ENCODE measurements at places on chromosomes 12 and 14.
A peak's percentile ranks its signal among the peaks of the same experiment; 100 is the strongest.

DNA sequence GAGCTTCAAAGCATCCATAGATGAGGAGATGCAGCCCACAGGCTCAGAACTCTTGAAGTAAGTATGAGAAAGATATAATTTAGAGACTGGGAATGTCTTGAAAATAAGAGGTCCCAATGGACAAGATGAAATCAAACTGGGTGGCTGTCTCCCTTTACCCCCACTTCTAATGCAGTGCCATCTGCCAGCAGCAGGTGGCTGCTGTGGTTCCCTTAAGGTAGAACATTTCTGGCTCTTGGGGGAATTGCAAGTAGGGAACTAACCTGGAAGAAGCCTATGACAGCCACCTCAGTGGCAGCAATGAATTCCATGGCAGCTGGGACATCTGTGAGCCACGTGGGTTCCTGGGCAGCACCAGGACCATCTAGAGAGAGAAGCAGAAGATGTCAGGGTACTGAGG is 648 bp downstream of the ERP27 start:
- no peak for DNase-seq

DNA sequence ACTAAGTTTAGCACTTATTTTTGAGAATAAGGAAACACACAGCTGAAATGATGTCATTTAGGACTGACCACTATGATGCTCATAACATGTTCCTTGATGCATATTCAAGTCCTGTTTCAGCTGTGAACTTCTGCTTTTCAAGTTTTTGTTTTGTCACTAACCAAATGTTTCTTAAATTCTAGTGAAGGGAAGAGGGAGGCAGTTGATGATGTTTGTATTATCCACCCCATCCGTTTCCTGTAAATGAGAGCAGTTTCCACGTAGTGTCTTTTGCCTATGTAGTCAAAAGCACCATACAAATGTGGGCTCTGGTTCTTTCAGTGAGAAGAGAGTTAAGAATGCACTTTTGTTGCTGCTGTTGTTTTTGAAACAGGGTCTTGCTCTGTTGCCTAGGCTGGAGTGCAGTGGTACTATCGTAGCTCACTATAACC is 491.8 kb downstream of the PCNX1 start:
- DNase-seq = no peak

- no peak for DNase-seq
Measured at GRCh38 chr14:74577247-74577947, 34.6 kb downstream of the LTBP2 start.

DNA sequence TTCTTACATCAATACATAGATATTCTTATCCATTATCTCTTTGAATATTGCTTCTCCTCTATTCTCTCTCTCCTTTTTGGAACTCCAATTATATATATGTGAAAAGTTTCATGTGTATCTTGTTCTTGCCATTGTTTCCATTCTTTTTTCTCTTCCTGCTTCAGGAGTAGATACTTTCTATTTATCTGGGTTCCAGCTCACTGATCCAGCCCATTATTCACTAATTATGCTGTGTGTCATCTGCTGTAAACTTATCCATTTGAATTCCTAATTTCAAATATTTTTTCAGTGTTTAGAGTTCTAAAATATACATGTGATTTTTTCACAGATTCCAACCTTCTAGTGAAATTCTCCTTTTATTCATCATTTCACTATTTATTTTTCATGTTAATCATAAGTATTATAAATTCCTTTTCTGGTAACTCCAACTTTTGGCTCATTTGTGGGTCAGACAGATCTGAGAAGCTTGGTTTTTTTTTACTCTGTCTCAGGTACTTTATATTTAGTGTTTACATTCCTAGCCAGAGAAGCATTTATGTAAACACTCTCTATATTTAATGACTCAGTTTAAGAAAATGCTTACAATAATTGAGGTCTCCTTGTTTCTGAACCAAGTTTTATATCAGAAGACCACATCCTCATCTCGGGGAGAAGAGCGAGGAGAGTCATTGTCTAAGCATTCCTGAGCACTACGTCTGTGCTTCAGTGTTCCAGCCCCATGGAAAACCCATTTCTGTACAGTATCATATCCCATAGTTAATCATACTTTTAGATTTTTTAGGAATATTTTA is 15.9 kb upstream of the AMIGO2 start:
- peak; percentile 78 for DNase-seq

GRCh38 chr14:51860164-51860824 is at the start of gene GNG2:
Gene GNG2 (plus strand): TSS chr14:51860612. CDS start chr14:51950679, 90,067 bp downstream.
- peak; percentile 84 for DNase-seq

DNA sequence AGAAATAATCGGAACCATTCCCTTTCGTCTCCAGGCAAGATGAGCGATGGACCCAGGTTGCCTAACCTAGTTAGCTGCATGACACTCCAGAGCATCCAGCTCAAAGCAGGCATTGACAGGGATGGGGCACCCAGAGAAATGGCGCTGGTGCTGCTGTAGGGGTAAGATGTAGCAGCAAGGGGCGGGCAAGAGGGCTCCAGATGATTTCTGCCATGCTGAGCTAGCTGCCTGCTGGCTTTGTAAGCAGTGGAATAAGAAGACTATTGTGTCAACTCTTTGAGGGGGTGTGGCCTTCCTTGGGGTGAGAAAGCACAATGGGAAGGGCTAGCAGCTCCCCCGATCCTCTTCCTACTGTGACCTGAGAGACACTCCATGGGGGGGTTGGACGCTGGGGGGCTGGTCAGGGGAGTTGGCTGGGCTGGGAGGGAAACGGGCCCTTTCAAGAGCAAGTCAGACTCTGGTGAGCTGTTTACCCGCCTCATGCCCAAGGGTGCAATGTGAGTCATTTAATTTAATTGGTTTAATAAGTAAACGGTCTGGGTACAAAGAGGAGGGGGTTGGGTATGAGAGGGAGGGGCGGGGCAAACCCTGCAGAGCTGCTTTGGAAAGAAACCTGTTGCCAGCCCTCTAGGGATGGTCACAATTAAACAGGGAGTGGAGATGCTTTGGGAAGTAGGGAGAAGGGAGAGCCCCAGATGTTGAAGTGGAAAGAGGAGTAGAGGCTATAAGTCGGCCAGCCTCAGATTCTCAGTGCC is 50.5 kb downstream of the B4GALNT3 start:
- peak; percentile 21 for DNase-seq

Data from mammary epithelial cell (primary cell).